ENCODE measurements at places on chromosomes 3 and 15. TPM values are rescaled to one million over a fixed set of nuclear protein-coding genes. Genes with fewer than 3 reads are reported as not detected.
A peak's percentile ranks its signal among the peaks of the same experiment; 100 is the strongest.

Gene NMB
- 0.94 TPM for total RNA-seq

Gene DUT
- 42.1 TPM for total RNA-seq

GRCh38 chr3:71680603-71681002, 44.6 kb downstream of the EIF4E3 start:
- DNase-seq: no peak
- no peaks in the 10 kb centered on the region for H3K36me3 ChIP-seq
- no peak overlapping the region for H3K4me3 ChIP-seq
- H3K4me1 ChIP-seq: peaks cover 5% of the 10 kb centered on the region
- H3K27ac ChIP-seq: no peak overlapping the region

GRCh38 chr3:55682461-55682860, 195.4 kb upstream of the WNT5A start:
- H3K27me3 ChIP-seq: no peaks in the 10 kb centered on the region
- no peaks in the 10 kb centered on the region for H3K36me3 ChIP-seq
- no peak for DNase-seq
- H3K27ac ChIP-seq: no peak overlapping the region

- no peak overlapping the region for H3K27ac ChIP-seq
- no peaks in the 10 kb centered on the region for H3K36me3 ChIP-seq
- no peaks in the 10 kb centered on the region for H3K27me3 ChIP-seq
- no peak overlapping the region for H3K4me3 ChIP-seq
These were observed 18.1 kb downstream of the ARL8B start for GRCh38 chr3:5140230-5140621.

DNA sequence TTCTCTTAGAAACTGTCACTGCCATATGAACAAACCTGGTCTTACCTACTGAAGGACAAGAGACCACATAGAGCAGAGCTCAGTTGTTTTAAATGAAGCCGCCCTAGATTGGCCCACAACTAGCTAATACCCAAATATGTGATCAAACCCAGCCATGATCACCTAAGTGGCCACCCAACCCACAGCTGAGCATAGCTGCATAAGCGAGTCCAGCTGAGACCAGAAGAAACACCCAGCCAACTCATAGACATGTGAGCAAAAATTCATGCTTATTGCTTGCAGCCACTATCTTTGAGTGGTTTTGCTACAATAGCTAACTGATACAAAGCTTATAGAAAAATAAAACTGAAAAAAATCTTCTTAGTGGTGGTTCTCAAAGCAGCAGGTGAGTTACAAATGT, 124.3 kb upstream of the CPNE4 start:
- H3K4me3 ChIP-seq: no peak overlapping the region
- no peaks in the 10 kb centered on the region for H3K36me3 ChIP-seq
- H3K27ac ChIP-seq: no peak overlapping the region
- no peaks in the 10 kb centered on the region for H3K4me1 ChIP-seq
- no peaks in the 10 kb centered on the region for H3K27me3 ChIP-seq

DNA sequence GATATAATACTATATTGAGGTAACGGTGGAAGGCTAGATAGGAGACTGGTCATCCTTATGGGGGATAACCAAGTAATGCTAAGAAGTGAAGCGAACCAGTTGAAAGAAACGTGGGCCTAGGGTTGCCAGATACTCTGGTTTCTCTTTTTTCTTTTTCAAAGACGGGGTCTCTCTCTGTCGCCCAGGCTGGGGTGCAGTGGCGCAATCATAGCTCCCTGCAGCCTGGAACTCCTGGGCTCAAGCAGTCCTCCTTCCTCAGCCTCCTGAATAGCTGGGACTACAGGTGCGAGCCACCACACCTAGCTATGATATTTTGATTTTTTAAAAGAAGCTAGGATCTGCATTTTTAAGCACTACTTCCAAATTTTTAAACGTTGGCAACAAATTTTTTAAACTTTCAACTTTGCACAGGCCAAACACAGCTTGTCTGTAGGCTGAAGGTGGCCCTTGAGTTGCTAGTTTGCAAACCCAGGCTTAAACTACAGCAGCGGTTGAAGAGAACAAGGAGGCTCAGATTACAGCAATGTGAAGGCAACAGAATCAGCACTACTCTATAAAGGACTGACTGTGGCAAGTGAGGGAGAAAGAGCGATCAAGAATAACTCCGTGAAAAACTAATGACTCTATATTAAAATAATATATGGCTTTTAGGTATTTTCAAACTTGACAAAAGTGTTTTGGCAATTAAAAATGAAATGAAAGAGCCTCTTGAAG, 1.2 kb upstream of the RUBCN start:
- peaks cover 17% of the 10 kb centered on the region for H3K4me1 ChIP-seq
- H3K36me3 ChIP-seq: no peaks in the 10 kb centered on the region

DNA sequence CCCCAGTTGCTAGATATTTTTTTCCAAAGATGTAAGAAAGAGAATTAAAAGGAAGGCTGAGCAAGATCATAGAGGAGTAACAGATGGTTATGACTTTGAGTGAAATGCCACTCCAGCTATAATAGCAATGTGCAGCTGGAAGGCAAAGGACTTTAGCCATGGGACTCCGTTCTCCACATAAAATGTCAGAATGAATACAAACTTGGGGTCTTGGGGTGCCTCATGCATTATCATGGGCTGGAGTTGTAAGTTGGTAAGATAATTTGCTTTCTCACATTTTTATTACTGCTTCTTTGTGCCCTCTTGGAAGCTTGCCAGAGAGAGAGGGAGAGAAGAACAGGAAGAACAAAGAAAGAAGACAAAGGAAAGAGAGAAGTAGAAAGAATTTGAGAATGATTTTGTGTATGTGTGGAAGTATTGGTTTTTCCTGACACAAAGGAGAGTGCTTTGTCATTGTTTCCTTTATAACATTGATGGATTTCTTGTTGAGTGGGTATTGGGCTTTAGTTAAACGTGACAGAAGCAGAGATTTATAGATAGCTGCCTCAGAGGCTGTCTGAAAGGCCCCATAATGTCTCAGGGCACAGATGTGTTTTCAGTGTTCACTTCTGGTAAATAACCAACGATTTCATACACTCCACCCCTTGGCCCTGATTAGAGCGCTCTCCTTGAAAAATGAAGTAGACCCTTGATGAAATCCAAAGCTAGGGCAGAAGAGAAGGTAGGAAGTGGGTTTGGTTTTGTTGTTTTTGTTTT, 715.3 kb downstream of the NR2F2 start:
- no peak overlapping the region for H3K27ac ChIP-seq
- H3K4me3 ChIP-seq: no peak overlapping the region
- no peaks in the 10 kb centered on the region for H3K27me3 ChIP-seq

DNA sequence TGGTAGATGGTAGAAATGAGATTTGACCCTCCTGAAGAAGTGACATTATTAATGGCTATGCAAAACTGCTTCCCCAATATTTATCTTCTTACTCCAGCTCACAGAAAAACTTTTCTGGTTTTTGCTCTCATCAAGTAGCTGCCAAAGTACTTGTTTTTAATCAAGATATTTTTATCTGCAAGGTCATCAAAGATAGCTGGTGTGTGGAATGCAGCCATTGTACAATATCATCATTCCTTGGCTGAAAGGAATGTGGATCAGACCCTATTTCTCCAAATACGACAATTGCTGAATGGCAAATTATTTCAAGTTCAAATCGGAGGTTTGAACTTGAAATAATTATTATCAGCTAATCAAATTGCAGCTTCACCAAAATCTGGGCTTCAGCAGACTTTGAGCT, 126.9 kb upstream of the SLC7A14 start:
- H3K4me3 ChIP-seq: no peak overlapping the region
- H3K36me3 ChIP-seq: no peaks in the 10 kb centered on the region
- no peak for DNase-seq

- H3K27me3 ChIP-seq: no peaks in the 10 kb centered on the region
- H3K36me3 ChIP-seq: no peaks in the 10 kb centered on the region
- no peak overlapping the region for H3K27ac ChIP-seq
- H3K4me1 ChIP-seq: no peaks in the 10 kb centered on the region
- H3K4me3 ChIP-seq: no peak overlapping the region
- no peak for DNase-seq
These were observed 54.6 kb downstream of the STAC start for GRCh38 chr3:36434687-36435426.

- H3K27me3 ChIP-seq: no peaks in the 10 kb centered on the region
- no peak for DNase-seq
- peak overlapping the region; percentile 3 for H3K4me3 ChIP-seq
- H3K36me3 ChIP-seq: no peaks in the 10 kb centered on the region
- H3K27ac ChIP-seq: no peak overlapping the region
- H3K4me1 ChIP-seq: no peaks in the 10 kb centered on the region
These were observed 769.4 kb upstream of the GOLIM4 start for GRCh38 chr3:168865022-168865551.

DNA sequence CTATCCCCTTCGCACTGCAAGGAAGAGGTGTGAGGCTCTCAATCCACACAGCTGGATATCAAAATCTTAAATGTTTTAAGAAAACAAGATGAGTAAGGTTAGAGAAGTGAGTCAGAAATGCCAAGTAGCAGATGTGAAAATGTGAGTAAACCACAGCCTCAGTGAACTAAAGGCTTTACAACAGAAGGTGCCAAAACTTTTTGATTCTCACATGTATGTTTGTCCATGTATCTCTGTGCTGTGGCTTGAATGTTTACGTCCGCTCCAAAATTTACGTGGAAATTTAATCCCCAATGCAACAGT, 126.8 kb upstream of the PFN2 start:
- peak overlapping the region; percentile 53 for H3K27ac ChIP-seq
- no peak for DNase-seq
- H3K4me1 ChIP-seq: peaks cover 22% of the 10 kb centered on the region
- no peaks in the 10 kb centered on the region for H3K27me3 ChIP-seq
- no peak overlapping the region for H3K4me3 ChIP-seq

GRCh38 chr3:108448593-108448992, 61.8 kb downstream of the MYH15 start:
- H3K27ac ChIP-seq: no peak overlapping the region
- no peaks in the 10 kb centered on the region for H3K4me1 ChIP-seq
- no peaks in the 10 kb centered on the region for H3K36me3 ChIP-seq

DNA sequence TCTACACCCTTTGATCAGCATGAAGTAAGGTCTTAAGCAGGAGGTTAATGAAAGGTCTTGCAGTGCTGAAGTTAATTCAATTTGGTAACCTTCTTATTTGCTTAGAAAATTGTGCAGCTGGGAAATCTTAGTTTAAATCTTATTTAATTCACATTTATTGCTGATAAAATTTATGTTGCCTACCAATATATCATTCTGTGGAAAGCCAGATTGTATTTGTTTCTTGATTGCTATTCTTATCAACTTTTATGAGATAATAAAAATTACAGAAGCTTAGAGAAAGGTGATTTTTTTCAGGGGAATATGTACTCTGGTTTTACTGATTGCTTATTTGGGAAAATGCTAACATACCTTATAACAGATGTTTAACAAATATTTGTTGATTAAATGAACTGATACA, 64.0 kb upstream of the PAQR5 start:
- no peaks in the 10 kb centered on the region for H3K36me3 ChIP-seq
- H3K4me1 ChIP-seq: no peaks in the 10 kb centered on the region
- H3K27ac ChIP-seq: no peak overlapping the region
- no peak overlapping the region for H3K4me3 ChIP-seq
- H3K27me3 ChIP-seq: no peaks in the 10 kb centered on the region

- no peaks in the 10 kb centered on the region for H3K36me3 ChIP-seq
- H3K4me3 ChIP-seq: no peak overlapping the region
- H3K4me1 ChIP-seq: no peaks in the 10 kb centered on the region
- no peaks in the 10 kb centered on the region for H3K27me3 ChIP-seq
- no peak overlapping the region for H3K27ac ChIP-seq
- peak; percentile 33 for DNase-seq
These were observed 48.8 kb downstream of the STARD5 start for GRCh38 chr15:81274931-81275707.

GRCh38 chr15:84826369-84826823, 9.2 kb downstream of the ALPK3 start:
- H3K36me3 ChIP-seq: no peaks in the 10 kb centered on the region
- peak; percentile 82 for DNase-seq
- peaks cover 99% of the 10 kb centered on the region for H3K4me1 ChIP-seq
- H3K4me3 ChIP-seq: no peak overlapping the region
- H3K27me3 ChIP-seq: no peaks in the 10 kb centered on the region
- H3K27ac ChIP-seq: peak overlapping the region; percentile 99

- H3K4me1 ChIP-seq: no peaks in the 10 kb centered on the region
- no peak overlapping the region for H3K27ac ChIP-seq
- H3K27me3 ChIP-seq: no peaks in the 10 kb centered on the region
- no peak for DNase-seq
These were observed 1532.5 kb upstream of the CADM2 start for GRCh38 chr3:83426300-83426699.

GRCh38 chr3:130539005-130539404, 22.0 kb downstream of the COL6A6 start:
- no peak overlapping the region for H3K27ac ChIP-seq
- no peaks in the 10 kb centered on the region for H3K27me3 ChIP-seq
- no peaks in the 10 kb centered on the region for H3K36me3 ChIP-seq
- no peaks in the 10 kb centered on the region for H3K4me1 ChIP-seq

- H3K4me1 ChIP-seq: peaks cover 34% of the 10 kb centered on the region
- H3K36me3 ChIP-seq: no peaks in the 10 kb centered on the region
- H3K4me3 ChIP-seq: no peak overlapping the region
- peak overlapping the region; percentile 78 for H3K27ac ChIP-seq
- DNase-seq: no peak
These were observed 8.5 kb downstream of the HOMER2 start for GRCh38 chr15:82944056-82944455.

- H3K4me1 ChIP-seq: no peaks in the 10 kb centered on the region
- H3K27me3 ChIP-seq: no peaks in the 10 kb centered on the region
- H3K27ac ChIP-seq: no peak overlapping the region
- H3K4me3 ChIP-seq: no peak overlapping the region
These were observed 11.7 kb upstream of the PYDC2 start for GRCh38 chr3:191449256-191449655.

DNA sequence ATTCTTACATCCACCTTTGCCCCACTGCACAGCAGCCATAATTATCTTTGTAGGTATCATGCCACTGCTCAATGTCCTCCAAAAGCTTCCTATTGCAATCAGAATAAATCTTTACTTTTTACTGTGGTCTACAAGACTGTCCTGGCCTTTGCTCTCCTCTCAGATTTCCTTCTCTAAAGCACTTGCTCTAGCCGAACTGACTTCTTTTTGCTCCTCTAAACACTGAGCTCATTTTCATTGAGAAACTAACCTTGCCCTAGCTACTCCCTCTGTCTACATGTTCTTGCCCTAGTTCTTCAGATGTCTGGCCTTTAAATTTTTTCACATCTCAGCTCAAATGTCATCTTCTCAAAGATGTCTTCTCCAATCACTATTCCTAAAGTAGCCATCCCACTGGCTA, 342.8 kb downstream of the TBC1D5 start:
- no peaks in the 10 kb centered on the region for H3K27me3 ChIP-seq
- H3K4me3 ChIP-seq: no peak overlapping the region
- H3K36me3 ChIP-seq: peaks cover 27% of the 10 kb centered on the region
- no peak overlapping the region for H3K27ac ChIP-seq
- DNase-seq: no peak

DNA sequence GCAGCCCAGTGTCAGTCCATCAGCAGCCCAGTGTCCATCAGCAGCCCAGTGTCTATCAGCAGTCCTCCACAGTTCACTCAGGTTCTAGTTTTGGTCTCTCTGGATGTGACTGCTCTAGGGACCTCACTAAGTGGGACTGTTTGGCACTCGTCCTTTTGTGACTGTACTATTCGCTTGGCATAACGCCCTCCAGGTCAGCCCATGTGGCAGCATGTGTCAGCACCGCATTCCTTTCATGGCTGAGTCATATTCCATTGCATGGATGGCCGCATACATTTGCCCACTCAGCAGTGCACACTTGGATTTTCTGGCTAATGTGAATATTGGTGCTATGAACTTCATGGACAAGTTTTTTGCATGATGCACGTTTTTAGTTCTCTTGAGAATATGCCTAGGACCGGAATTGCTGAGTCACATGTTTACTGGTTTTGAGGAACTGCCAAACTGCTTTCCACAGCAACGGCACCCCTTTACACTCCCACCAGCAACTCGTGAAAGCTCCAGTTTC, 16.4 kb downstream of the CHST13 start:
- no peak overlapping the region for H3K27ac ChIP-seq
- peaks cover 21% of the 10 kb centered on the region for H3K27me3 ChIP-seq
- H3K36me3 ChIP-seq: no peaks in the 10 kb centered on the region
- DNase-seq: peak; percentile 1
- H3K4me3 ChIP-seq: no peak overlapping the region
- peaks cover 8% of the 10 kb centered on the region for H3K4me1 ChIP-seq
